ENCODE measurements at places on chromosomes 16 and 17.

DNA sequence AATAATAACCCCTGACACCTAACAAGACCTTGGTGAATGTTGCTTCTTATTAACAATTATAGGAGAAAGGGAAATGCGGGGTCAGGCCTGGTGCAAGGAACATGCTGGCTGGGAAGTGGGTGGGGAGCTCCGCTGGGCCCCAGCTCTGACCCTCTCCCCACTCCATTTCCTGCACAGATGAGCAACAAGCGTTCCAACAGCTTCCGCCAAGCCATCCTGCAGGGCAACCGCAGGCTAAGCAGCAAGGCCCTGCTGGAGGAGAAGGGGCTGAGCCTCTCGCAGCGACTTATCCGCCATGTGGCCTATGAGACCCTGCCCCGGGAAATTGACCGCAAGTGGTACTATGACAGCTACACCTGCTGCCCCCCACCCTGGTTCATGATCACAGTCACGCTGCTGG is 23.0 kb downstream of the RHBDL3 start:
- no peaks in the 10 kb centered on the region for H3K36me3 ChIP-seq
- H3K27me3 ChIP-seq, result no peaks in the 10 kb centered on the region
- H3K4me3 ChIP-seq, result no peak overlapping the region
- peak; percentile 75 for DNase-seq

DNA sequence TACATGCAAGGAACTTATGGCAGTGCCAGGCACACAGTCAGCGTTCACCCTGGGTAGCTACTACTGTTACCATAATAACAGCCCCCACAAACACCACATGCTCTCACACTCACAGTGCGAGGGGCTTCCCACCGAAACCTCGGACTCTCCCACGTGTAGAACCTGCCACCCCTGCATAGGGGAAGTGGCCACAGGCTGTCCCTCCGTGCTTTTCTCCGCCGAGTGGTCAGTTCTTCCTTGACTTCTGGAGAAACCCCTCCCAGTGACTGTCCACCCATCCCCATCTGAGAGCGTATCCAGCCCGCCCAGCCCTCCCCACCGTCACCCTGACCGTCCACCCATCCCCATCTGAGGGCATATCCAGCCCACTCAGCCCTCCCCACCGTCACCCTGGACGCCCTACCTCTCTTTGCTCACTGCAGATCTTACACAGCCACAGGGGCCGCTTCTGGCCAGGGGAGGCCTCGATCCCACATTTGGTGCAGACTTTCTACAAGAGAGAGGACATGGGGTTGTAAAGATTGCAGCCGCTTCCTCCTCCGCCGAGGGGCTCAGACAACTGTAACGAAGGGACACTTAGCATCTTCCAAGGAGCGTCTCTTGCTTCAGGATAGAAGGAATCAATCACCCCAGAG is 71.1 kb downstream of the RPH3AL start:
- DNase-seq, result no peak
- no peaks in the 10 kb centered on the region for H3K36me3 ChIP-seq
- H3K27me3 ChIP-seq, result no peaks in the 10 kb centered on the region
- H3K4me1 ChIP-seq, result no peaks in the 10 kb centered on the region

GRCh38 chr16:26316683-26317464 is 625.1 kb downstream of the HS3ST4 start:
- DNase-seq, result peak; percentile 88
- no peak overlapping the region for H3K4me3 ChIP-seq
- H3K27ac ChIP-seq, result no peak overlapping the region

DNA sequence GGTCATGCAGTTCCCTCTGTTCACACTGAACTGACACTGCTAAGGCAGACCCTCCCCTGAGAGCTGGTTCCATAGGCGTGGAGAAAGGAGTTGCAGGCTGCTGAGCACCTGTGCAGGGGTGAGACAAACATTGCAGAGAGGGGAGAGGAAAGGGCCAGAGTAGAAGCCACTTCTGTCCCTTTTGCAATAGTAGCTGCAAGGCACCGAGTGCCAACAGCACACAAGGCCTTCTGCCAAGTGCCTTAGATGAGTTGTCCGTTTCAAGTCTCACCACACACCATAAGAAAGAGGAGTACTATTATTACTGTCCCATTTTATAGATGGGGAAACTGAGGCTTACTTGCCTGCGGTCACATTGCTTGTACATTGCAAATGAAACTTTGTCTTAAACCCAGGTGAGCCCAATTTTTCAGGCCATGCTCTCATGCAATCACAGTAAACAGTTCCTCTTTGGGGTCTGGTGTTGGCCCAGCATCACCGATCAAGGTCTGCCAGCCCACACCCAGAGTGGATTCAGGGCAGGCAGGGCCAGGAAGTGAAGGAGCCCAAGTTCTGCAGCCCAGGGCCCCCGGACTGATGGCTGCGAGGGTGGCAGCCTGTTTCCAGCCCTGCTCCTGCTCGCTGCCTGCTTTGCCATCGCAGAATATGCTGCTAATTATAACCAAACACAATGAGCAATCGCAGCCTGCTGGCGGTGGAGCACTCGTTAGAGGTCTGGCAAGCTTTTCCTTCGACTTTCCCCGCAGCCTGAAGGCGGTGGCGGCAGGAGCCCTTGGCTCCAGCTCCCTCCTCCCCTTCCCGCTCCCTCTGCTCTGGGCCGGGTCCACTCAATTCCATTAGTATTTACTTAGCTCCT is 36.8 kb upstream of the DYNLL2 start:
- H3K4me1 ChIP-seq, result no peaks in the 10 kb centered on the region
- H3K4me3 ChIP-seq, result no peak overlapping the region
- H3K27me3 ChIP-seq, result no peaks in the 10 kb centered on the region
- no peak overlapping the region for H3K27ac ChIP-seq
- H3K36me3 ChIP-seq, result no peaks in the 10 kb centered on the region

DNA sequence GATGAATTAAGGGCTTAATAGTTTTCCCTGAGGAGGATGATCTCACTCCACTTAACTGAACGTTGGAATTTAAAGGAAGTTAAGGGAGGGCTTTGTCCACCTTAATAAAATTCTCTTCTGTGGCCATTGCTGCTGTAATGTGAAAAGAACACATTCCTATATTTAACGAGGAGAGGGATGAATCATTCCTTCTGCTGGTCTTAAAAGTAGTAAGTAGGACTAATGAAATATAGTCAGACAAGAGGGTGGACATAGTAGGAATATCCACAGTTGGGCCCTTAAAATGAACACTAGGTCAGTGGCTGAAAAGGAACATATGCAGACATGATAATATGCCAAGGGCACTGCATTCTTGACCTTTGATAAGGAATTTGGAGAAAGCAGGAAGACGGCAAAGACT is 405.6 kb downstream of the PMP22 start:
- H3K27me3 ChIP-seq, result no peaks in the 10 kb centered on the region
- no peak overlapping the region for H3K27ac ChIP-seq
- H3K36me3 ChIP-seq, result no peaks in the 10 kb centered on the region
- H3K4me1 ChIP-seq, result no peaks in the 10 kb centered on the region

GRCh38 chr17:36645422-36645821 is 44.0 kb downstream of the MRM1 start:
- no peak overlapping the region for H3K4me3 ChIP-seq
- no peak for DNase-seq
- peaks cover 45% of the 10 kb centered on the region for H3K27me3 ChIP-seq
- no peaks in the 10 kb centered on the region for H3K4me1 ChIP-seq
- H3K27ac ChIP-seq, result no peak overlapping the region
- no peaks in the 10 kb centered on the region for H3K36me3 ChIP-seq

DNA sequence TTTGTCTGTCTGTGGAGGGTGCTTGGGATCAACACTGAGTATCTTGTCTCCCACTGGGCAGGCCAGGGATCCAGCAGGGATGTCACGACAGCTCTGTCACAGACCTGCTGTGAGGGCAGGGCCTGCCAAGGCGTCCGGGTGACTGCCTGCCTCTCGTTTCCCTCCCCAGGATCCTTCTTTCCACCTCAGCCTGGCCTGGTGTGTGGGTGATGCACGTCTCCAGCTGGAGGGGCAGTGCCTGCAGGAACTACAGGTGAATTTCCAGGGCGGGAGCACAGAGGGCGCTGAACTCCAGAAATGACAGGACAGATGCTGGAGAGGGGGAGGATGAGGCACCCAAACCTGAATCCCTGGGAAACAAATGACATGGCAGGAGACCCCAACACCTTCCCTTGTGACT is 6.8 kb upstream of the MMP15 start:
- peaks cover 66% of the 10 kb centered on the region for H3K36me3 ChIP-seq
- H3K27me3 ChIP-seq, result no peaks in the 10 kb centered on the region
- DNase-seq, result peak; percentile 90
- H3K27ac ChIP-seq, result no peak overlapping the region
- H3K4me3 ChIP-seq, result no peak overlapping the region
- H3K4me1 ChIP-seq, result peaks cover 8% of the 10 kb centered on the region

GRCh38 chr17:50151041-50151936 is 812 bp upstream of the PPP1R9B start:
- H3K4me1 ChIP-seq, result peaks cover 13% of the 10 kb centered on the region

- no peak overlapping the region for H3K27ac ChIP-seq
- no peaks in the 10 kb centered on the region for H3K36me3 ChIP-seq
- DNase-seq, result no peak
Measured at GRCh38 chr17:50003911-50004310, 8.9 kb upstream of the DLX3 start.

DNA sequence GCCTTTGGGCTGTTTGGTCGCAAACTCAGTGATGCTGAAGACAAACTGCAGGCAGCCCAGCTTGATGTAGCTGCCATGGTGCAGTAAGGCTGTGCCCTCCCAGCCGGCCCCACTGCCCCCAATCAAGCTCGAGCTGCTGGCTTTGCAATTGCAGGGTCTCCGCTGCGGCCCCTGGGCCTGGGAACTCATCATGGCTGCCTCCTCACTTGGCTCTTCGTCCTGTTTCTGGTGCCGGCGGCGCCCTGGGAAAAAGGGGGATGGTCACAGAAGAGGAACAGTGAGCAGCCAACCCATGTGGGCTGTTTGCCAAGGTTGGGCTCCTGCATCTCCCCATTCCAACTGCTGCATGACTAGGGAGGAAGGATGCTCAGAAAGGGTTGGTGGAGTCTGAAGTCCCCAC is 3.4 kb upstream of the DHRS13 start:
- peaks cover 63% of the 10 kb centered on the region for H3K36me3 ChIP-seq
- no peak for DNase-seq
- H3K27ac ChIP-seq, result no peak overlapping the region
- H3K4me3 ChIP-seq, result no peak overlapping the region
- H3K4me1 ChIP-seq, result no peaks in the 10 kb centered on the region
- no peaks in the 10 kb centered on the region for H3K27me3 ChIP-seq

DNA sequence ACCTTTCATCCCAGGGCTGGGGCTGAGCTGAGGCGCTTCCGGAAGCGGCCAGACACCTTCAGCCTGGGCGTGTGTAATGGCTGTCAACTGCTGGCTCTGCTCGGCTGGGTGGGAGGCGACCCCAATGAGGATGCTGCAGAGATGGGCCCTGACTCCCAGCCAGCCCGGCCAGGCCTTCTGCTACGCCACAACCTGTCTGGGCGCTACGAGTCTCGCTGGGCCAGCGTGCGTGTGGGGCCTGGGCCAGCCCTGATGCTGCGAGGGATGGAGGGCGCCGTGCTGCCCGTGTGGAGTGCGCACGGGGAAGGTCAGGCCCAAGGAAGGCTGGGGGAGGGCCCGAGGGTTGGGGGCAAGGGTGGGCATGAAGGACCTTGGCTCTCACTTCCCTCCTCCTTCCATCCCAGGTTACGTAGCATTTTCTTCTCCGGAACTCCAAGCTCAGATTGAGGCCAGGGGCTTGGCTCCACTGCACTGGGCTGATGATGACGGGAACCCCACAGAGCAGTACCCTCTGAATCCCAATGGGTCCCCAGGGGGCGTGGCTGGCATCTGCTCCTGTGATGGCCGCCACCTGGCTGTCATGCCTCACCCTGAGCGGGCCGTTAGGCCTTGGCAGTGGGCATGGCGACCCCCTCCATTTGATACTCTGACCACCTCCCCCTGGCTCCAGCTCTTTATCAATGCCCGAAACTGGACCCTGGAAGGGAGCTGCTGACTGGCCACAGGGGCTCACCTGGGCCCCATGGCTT is 19.6 kb downstream of the PFAS start:
- no peak overlapping the region for H3K27ac ChIP-seq
- peak; percentile 50 for DNase-seq
- peaks cover 49% of the 10 kb centered on the region for H3K36me3 ChIP-seq
- no peaks in the 10 kb centered on the region for H3K4me1 ChIP-seq
